Fibroblast of skin of right quadriceps (primary cell): ENCODE measurements at places on chromosomes 16 and 17.

- no peak for DNase-seq
These were observed 230.1 kb downstream of the SLC39A11 start for GRCh38 chr17:72862276-72862999.

DNA sequence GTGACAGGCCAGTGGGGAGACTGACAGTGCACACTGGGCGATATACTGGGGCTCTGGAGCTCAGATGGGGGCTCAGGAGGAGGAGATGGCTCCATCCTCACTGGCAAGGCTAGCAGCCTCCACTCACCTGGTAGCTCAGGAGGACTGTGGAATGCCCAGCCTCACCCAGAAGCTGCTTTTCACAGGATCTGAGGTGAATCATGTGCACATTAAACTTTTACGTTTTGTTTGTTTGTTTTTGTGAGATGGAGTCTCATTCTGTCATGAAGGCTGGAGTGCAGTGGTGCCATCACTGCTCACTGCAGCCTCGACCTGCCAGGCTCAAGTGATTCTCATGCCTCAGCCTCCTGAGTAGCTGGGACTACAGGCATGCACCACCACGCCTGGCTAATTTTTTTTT is 28.6 kb downstream of the ADCY7 start:
- no peak for DNase-seq

DNA sequence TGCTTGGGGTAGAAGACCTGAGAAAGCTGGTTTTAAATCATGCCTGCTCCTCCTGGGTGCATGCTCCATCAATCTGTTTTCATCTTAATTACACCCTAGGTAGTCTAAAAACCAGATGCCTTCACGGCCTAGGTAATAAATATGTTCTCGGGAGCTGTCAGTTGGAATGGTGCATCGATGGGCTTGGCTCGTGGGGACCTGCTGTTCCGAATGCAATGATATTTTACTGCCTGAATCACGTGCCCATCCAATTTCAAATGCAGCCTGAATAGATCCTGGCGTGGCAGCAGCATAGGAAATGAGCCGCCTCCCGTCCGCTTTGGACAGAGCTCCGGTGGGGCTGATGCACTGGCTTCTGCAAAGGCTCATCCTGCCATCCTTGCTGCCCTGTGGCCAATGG is 18.8 kb upstream of the FAAP100 start:
- DNase-seq = no peak

DNA sequence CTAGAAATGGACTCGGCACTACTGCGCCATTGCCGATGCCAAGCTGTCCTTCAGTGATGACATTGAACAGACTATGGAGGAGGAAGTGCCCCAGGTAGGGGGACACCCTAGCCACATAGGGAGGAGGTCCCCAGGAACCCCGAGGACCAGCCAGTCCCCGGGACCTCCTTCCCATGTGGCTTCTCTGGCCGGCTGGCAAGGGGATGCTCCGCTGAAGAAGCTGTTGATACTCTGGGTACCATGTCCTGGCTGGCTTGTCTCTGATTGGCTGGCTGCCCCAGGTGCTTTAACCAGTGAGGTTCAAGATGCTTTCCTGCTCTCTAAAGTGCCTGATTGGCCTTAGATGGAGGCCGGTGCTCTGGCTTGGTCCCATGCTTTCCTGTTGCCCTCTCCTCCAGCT is 103.6 kb downstream of the SDR42E1 start:
- DNase-seq = no peak

DNA sequence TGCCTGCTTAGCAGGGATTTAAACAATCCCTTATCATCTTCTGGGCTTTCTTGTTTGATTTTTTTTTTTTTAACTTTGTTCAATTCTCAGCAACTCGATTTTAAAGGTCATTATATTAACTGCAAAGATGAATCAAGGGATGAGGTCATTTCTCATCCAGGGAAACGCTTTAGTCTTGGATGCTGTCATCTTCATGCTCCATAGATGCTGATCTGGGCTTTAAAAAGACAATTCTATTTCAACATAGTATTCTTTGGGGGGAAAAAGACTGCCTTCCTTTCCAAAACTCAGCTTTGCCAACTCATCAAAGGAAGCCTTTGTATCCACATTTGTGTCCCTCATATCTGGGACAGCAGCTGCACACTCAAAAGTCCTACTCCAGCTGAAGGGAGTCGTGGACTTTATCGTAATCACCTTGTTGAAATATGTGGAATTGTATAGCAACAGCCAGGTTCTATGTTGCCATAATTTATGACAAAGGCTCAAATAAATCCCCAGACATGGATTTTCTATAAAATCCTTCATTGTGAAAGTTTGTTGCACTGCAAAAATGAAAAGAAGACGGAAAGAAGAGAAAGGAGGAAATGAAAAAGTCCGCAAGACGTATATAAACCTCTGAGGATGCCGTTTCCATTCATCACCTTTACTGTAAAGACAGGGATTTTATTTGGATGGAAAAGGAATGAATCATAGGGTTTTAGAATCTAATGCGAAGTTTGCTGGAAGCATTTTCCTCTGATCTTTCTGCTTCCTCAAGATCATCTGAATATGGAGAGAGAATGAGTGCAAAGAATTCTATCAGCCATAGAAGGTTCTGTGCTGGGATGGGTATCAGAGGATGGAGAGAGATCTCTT is 48.6 kb upstream of the XYLT1 start:
- peak; percentile 73 for DNase-seq
